ENCODE measurements at places on chromosomes 4 and X.

DNA sequence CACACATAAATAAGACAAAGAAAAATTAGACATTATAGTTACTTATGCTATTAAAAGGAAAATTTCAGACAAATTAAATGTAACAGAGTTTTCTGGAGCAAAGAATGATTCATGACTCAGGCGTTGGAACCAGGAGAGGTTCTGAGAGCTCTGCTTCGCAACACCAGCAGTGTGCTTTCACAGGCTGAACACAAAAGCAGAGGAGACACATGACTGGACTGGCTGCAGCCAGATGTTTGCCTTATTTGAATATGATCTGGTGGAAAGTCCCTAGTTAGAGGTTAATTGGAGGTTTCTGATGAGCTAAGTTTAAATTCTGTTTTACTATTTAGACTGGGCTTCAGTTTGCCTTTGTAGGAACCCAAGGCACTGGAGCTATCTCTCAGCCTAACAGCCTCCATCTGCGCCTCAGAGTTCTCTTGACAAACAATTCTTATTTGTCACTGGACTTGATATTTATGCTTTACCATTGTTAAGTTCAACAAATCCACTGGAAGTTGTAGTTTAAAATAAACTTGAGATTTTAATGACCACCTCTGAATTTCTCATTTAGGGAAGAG is 16.2 kb downstream of the BOD1L1 start:
- DNase-seq = no peak

DNA sequence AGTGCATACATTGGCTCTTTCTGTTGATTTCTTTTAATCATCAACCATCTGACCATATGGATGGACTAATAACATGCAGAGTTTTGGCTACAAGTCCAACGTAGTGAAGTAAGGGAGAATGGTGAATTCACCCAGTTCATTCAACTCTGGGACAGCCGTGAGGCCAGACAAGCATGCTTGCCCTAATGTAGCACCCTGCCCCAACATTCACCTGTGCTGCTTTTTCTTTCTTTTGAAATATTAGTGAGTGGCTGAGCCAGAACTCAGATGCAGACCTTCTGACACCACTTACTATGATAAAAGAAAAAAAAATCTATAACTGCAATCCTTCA is 17.5 kb downstream of the ARSJ start:
- no peak for DNase-seq

DNA sequence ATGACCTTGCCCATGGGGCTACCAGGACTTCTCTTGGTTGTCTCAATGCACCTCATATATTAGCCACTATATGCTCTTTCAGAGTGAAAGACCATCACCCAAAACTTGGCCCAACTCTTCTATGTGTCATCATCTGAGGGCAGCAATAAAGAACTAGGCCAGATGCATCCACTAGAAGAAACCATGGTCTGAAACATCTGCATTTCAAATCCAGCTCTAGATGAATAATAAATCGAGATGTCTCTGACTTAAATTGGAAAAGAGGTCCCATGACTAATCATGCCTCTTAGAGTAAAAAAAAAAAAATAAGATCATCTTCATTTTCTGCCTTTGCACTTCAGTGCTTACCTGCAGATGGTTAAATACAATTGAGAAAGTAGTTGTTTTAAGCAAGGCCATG is 397.6 kb upstream of the PITX2 start:
- no peak for DNase-seq

DNA sequence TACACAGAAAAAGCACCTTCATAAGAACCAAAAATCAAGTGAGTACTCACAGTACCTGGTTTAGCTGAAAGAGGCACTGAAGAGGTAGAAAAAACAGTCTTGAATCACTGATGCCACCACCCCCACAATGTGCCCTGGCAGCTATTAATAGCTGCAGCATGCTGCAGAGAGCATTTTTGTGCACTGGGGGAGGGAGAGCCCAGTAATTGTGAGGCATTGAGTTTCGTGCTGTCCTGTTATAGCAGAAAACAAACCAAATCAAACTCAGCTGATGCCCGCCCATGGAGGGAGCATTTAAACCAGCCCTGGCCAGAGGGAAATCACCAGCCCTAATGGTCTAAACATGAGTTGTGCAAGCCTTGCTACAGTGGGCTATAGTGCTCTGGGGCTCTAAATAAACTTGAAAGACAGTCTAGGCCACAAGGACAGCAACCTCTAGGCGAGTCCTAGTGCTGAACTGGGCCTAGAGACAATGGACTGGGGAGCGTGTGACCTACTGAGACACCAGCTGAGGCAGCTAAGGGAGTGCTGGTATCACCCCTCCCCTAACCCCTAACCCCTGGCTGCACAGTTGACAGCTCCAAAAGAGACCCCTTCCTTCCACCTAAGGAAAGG is 106.3 kb upstream of the TMLHE start:
- DNase-seq = no peak

- DNase-seq = no peak
These were observed 128.1 kb downstream of the SORBS2 start for GRCh38 chr4:185683896-185684295.

DNA sequence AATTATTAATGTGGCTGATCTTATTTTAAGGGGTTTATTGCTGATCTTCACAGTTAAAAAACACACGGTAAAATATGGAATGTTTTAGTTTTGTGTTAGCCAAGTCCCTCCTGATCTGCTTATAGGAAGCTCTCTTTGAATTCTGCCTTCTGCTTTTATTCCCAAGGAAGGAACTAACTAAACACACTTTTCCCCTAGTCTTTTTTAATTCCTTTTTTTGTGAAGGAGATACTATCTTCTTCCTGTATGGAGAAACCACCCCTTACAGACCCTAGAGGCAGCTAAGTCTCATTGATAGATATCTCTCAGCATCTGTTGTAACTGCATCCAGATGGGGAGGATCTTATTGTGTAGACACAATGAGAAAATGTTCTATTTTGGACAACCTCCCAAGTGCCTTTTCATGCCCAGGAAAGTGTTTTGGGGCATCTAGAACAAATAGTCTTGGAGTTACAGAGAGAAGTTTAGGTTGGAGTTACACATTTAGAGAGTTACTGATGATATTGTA is 64.4 kb downstream of the AFF1 start:
- no peak for DNase-seq

DNA sequence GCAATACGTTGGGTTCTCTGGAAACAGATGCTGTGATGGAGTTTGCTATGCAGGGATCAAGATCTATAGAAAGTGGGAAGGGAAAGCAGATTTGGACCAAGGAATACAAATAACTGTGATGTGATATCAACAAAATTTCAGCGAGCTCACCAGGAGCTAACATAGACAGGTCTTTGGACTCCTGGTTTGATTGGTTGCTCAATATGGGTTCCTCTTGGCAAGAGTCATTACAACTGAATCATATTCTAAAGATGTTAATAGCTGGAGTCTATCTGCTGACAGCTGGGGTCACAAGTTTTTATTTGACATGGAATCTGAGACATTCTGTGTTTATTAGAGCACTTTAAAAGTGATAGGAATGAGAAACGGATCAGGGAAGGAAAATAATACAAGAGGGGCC is 637.6 kb upstream of the GNPDA2 start:
- DNase-seq = no peak

GRCh38 chrX:123822965-123823364 is 36.9 kb upstream of the XIAP start:
- no peak for DNase-seq

GRCh38 chr4:78902298-78902697 is 36.9 kb downstream of the PAQR3 start:
- DNase-seq = no peak

DNA sequence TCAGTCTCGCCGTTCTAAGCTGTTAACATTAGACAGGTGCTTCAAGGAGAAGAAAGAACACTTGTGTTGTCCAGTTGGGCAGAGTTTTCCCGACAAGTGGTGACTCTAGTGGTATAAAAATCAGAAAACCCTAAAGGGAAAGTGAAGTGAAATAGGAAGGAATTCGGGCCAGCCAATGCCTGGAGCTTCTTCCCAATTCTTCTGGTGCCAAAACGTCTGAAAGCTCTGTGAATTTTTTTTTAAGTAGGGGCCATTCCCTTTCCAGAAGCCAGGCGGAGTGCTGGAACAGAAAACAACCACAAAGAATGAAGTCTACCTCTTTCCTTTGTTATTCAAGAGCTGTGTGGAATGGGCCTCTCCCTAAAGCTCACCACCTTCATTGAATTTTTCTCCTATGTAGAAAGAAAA is 43.1 kb upstream of the PPARGC1A start:
- no peak for DNase-seq

GRCh38 chrX:39261446-39262147 is 460.3 kb downstream of the MID1IP1 start:
- peak; percentile 76 for DNase-seq

DNA sequence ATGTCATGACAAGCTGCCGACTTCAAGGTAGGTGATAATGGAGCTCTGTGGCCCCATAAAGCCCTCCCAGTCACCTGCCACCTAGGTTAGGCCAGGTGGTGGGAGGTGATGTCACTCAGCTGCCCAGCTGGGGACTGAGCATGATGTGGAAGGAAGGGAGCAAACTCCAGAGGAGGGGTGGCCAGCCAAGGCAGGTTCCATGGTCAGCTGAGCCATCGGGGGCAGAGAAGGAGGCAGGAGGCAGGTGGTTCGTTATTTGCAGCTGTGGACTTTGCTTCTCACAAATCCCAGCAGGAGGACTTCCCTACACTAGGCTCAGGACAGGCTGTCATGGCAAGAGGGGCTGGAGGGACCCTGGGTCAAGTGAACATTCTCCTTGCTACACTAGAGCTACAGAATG is 2.1 kb downstream of the CCDC120 start:
- no peak for DNase-seq

GRCh38 chr4:25113915-25114904 is 46.0 kb downstream of the SEPSECS start:
- DNase-seq = no peak

GRCh38 chr4:158739600-158739999 is 16.4 kb upstream of the PPID start:
- DNase-seq = no peak

GRCh38 chr4:15516494-15516893 is 46.8 kb downstream of the CC2D2A start:
- DNase-seq = no peak

All from NCI-H1092 treated with DMSO at 0.1 percent for 48 hours (cell line).